Progenitor cell of endocrine pancreas (in vitro differentiated cells): ENCODE measurements at places on chromosomes 1 and 21. TPM values are rescaled to one million over a fixed set of nuclear protein-coding genes. Genes with fewer than 3 reads are reported as not detected.

PRR9 gene
- not detected in 2 replicates for total RNA-seq

DNA sequence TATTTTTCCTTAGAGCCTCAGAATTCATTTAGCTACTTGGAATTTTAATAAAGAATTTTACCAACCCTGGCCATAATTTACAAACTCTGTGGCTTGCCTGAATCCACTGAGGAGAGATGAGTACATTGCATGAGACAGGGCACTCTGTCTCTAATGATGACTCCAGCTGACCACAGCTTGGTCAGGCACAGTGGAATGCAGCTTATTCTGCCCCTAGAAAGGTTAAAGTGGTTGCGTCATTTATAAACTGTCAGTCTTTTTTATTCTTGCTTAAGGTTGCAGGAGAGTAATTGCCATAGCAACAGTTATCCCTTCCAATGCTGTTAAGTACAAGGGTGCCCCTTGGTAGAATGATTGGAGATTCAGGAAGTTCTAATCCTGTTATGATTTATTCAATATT is 28.3 kb downstream of the PDE4B start:
- no peak for DNase-seq

GRCh38 chr1:31027693-31028526 is 37.6 kb downstream of the PUM1 start:
- DNase-seq = no peak

- no peak for DNase-seq
Measured at GRCh38 chr1:11178021-11179015, 10.8 kb upstream of the ANGPTL7 start.

NHLH1 gene
- total RNA-seq = 0.78 and 0.96 TPM in 2 replicates

DNA sequence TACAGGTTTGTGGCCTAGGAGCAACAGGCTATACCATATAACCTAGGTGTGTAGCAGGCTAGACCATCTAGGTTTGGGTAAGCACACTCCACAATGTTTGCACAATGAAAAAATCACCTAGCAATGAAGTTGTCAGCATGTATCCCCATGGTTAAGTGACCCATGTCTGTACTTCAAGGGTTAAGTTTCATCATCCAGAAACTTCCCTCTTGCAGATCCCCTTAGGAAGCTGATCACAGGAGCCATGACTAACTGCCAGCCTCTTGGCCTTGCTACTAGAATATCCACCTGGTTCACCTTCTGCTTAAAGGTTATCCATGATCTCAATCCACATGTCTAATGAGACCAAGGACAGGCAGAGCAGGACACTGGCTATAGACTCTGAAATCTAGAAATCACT is 3.5 kb upstream of the UBXN10 start:
- DNase-seq = no peak

SLC1A7 gene
- not detected in 2 replicates for total RNA-seq

OLFM3 gene
- total RNA-seq = 1.0 and 1.1 TPM in 2 replicates

ATP1A2 gene
- 0.11 TPM in 1 of 2 replicates, not detected in the other for total RNA-seq

DNA sequence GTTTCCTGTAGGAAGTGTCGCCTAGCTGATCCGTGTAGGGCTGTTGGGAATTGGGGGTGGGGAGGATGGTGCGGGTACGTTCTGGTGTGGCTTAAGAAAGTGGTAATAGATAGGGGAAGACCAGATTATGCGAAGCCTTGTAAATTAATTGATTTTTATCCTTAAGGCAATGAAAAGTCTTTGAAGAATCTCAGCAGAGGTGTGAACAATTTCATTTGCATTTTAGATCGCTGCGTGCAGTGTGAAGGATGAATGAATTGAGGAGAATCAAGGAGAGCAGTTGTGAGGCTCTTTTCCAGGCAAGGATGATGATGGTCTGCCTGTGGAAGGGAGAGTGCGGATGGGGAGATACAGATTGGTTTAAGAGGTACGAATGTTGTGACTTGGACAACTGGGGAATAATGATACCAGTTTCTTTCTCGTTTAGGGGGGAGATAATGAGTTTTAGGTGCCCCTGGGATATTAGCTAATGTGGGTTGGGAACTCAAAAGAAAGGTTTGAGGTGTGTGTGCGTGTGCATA is 813 bp upstream of the DEDD start:
- DNase-seq = no peak

KPRP gene
- total RNA-seq = not detected in 2 replicates

GRCh38 chr1:240586006-240586405 is 25.9 kb downstream of the GREM2 start:
- no peak for DNase-seq

GRCh38 chr1:162357681-162358266 is 18.9 kb downstream of the SPATA46 start:
- no peak for DNase-seq

SYCP1 gene
- total RNA-seq = not detected in 2 replicates

- DNase-seq = no peak
Measured at GRCh38 chr1:235821361-235821981, 45.2 kb downstream of the LYST start.

- no peak for DNase-seq
Measured at GRCh38 chr21:45318556-45319404, 31.1 kb upstream of the POFUT2 start.

DNA sequence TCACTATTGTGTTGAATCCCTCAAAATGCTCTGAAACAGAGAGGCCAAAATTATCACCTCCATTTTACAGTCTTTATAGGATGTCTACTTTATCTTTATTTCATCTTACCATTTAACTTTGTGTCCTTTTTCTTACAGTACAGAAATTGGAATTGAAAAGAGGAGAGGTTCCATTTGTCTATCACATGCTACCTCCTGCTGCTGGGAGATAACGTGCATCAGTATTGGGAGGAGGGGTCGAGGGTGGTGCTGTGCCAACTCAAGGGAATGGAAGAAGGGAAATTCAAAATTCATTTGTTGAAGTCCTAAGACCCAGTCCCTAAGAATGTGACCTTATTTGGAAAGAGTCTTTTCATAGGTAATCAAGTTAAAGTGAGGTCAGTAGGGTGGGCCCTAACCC is 85.3 kb downstream of the HHIPL2 start:
- no peak for DNase-seq

- DNase-seq = no peak
Measured at GRCh38 chr1:25821112-25821476, 1.3 kb downstream of the MTFR1L start.
